ENCODE measurements at places on chromosomes 5 and 9.

- DNase-seq = peak; percentile 2
These were observed 72.0 kb upstream of the IL12B start for GRCh38 chr5:159402311-159402710.

DNA sequence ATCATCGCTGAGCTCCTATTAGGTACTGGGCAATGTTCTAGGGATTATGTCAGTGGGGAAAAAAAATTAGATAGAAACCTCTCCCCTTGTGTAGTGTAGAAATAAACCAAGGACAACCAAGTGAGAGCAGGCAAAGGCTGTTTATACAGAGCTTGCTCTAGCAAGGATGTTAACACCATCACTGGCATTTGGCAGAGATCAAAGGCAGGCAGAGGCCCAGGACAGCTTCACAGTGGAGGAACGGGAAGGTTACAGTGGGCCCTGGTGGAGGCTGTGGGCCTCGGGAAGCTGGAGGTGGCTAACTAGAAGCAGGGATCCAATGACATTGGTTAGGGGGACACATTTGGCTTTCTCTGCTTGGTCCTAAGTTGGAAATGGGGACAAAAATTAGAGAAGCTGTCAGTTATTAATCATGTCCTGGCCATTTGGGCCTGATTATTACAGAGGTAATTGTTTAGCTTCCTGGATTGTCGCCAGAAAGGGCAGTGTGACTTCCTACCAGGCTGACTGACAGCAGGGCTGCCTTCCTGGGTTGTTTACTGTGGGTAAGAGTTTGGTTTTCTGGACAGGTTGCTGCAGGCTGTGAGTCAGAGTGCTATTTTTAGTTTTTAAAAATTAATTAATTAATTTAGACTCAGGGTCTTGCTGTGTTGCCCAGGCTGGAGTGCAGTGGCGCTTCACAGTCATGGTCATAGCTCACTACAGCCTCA lies 259.3 kb downstream of the ROR2 start:
- DNase-seq = no peak

- DNase-seq = peak; percentile 18
These were observed 199.1 kb upstream of the SLC30A5 start for GRCh38 chr5:68894673-68895072.

DNA sequence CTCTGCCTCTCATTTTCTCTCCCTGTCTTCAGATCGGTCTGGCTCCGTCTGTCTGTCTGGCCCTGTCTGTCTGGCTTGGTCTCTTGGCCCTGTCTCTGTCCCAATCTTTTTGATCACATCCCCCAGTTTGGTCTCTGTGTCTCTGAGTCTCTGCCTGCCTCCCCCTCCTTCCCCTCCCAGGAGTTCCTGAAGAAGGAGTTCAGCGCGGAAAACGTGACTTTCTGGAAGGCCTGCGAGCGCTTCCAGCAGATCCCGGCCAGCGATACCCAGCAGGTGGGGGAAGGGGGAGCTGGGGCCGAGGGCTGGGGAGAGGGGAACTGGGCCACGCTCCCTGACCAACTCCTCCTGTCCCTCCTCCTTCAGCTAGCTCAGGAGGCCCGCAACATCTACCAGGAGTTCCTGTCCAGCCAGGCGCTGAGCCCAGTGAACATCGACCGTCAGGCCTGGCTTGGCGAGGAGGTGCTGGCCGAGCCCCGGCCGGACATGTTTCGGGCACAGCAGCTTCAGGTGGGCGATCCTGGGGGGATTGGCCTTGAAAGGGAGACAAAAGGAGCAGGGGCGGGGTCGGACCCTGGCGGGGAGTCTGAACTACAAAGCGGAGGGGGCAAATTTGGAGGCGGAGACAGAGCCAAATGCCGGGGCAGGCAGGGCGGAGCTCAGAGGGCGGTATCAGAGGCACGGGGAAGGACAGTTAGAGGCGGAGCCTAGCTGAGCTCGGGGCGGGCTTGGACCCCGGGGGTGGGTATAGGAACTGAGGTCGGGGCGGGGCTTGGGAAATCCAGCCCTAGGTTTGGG lies 9.0 kb downstream of the RGS14 start:
- DNase-seq = peak; percentile 77

GRCh38 chr5:4924577-4924976 lies 215.6 kb upstream of the ADAMTS16 start:
- DNase-seq = no peak

DNA sequence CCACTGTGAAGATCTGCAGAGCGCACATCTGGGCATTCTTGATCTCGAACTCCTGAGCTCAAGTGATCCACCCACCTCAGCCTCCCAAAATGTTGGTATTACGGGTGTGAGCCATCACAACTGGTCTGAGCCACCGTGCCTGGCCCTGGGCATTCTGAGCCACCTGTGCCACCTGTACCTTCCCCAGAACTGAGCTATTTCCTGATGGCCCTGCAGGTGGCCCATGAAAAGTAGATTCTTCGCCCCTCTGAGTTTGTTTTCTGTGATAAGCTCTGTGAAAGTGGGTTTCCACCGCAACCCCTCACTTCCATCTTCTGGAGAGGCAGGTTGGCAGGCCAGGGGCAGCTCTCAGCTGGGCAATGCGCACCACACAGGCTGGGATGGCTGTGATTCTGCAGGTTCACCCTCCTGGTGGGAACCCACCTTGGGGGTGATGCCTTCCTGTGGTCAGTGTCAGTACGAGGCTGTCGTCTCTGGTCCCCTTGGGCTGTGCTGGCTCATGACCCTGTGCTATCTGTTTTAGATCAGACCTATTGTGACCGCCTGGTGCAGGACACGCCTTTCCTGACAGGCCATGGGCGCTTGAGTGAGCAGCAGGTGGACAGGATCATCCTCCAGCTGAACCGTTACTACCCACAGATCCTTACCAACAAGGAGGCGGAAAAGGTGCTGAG lies 11.3 kb downstream of the CARD19 start:
- DNase-seq = no peak

DNA sequence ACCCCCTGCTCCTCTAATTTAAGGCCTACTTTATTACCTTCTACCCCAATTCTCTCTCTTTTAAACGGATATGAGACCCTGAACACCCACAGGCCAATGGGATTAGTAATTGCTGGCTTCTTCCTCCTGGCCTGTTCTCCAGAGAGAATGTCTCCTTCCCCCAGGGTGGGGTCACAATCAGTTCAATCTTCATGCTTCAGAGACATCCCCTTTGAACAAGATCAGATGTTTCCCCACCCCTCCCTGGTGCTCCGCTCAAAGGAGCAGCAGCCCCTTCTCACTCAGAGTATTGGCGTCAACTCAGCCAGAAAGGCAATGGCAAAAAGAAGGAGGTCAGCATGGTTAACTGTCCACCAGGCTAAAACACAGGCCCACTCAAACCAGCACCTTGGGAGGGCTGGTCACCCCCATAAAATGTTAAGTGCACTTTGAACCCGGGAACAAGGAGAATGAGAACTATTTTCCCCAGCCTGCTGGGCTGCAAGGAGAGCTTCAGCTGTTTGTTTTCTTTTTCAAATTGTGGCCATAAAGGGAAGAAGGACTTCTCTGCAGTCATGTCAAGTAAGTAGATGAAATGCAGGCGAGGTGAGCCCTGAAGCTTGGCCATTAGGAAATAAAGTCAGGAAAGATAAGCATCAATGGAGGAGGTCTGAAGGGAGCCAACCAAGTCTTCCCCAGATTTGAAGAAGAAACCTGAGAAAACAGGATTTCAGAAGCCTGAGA lies 20.1 kb downstream of the LHFPL2 start:
- peak; percentile 61 for DNase-seq
